ENCODE measurements at places on chromosomes 4 and X.

GRCh38 chr4:121789960-121790829, 10.9 kb upstream of the EXOSC9 start:
- DNase-seq: no peak

DNA sequence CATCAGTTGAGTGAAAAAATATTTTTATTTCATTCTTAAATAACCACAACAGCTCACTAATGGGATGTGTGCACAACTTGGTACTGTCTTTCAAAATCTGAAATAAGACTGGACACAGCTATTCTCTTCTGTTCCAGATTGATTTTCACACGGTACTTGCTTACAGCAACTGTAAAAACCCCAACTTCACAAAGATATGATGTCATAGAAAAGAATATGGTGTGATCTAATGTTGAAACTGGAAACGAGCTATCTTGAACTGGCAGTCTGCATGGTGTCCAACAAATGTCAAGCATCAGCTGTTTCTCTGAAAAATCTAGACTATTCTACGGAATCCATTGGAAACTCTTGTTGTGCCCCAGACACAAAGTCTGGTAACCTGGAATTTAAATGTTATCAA, 14.7 kb downstream of the HELQ start:
- DNase-seq: no peak

- DNase-seq: no peak
Measured at GRCh38 chr4:95985791-95986550, 146.1 kb downstream of the PDHA2 start.

DNA sequence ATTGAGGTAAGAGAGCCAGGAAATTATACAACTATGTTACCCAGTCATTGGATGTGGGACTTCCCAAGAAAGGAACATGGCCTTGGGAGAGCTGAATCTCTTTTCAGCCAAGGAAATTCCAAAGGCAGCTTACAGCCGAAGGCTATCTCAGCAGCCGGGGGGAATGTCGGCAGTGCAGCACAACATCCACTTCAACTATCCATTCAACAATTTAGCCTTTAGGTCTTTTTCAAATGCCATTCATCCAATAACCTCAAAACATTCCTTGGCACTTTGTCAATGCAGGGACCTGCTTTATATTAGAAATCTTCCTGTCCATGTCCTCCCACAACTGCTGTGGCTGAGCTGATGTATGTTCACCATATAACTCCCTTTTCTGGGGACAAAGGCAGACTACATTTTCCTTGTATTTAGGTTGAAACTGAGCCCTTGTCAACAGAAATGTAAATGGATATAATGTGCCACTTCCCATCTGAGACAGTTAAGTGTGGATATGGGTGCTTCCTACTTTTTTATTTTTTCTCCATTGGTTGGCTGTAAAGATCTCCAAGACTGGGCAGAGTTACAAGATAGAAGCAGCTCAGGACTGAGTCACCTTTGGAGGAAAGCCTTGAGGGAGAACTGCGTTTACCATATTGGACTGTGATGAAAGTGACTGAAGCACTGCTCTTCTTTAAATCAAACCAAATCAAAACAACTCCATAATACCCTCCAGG, 94.8 kb downstream of the GPRIN3 start:
- no peak for DNase-seq

- no peak for DNase-seq
Measured at GRCh38 chr4:104868958-104869357, 277.7 kb upstream of the TET2 start.

- no peak for DNase-seq
Measured at GRCh38 chrX:142686653-142687283, 339.0 kb upstream of the SPANXN4 start.

Data from T follicular helper cell (primary cell).